ENCODE measurements at places on chromosomes 11 and 22.

DNA sequence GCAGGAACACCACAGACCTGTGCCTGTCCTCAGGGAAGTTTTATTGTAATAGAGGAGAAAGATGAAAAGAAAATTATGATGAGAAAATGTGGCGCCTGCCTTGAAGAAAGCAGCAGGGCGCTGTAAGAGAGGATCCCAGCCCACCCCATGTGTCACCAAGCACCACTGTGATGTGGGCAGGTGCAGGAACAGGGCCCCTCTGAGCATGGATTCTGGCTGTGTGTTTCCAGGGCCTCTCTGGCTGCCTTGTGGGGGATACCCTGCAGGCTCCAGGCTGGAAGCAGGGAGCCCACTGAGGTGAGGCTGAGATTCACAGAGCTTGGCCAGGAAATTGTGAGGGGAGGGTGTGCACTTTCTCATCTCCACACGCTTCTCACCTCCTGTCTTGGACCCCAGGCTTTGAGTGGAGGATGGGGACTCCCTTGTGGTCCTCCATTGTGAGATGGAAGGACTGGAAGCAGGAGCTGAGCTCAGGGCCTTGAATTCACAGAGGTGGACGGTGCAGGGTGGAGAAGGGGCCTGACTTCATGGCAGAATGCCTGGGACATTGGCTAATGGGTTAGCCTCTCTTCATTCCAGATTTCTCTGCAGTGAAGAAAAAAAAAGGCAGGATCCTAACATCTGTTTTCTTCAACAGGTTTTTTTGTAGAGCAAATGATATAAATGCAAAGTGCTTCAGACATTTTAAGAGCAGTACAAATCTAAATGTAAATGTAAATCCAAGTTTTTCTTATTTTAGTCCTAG lies 246.6 kb upstream of the B3GAT1 start:
- DNase-seq, result no peak

- DNase-seq, result no peak
These were observed 27.7 kb downstream of the MICAL2 start for GRCh38 chr11:12137938-12138731.

- DNase-seq, result no peak
These were observed 33.9 kb downstream of the ENDOD1 start for GRCh38 chr11:95123556-95123955.

GRCh38 chr11:95764267-95764898 lies 25.2 kb downstream of the FAM76B start:
- DNase-seq, result no peak

- DNase-seq, result no peak
These were observed 26.3 kb downstream of the PRCP start for GRCh38 chr11:82873919-82874333.

GRCh38 chr11:32056438-32056837 lies 34.4 kb upstream of the RCN1 start:
- DNase-seq, result no peak

GRCh38 chr11:2166091-2166851 lies 5.3 kb upstream of the INS start:
- peak; percentile 12 for DNase-seq

GRCh38 chr22:28244757-28245156 lies 325.7 kb upstream of the PITPNB start:
- no peak for DNase-seq

GRCh38 chr11:105829084-105829483 lies 193.0 kb downstream of the MSANTD4 start:
- DNase-seq, result no peak

- no peak for DNase-seq
These were observed 6.0 kb downstream of the SYN3 start for GRCh38 chr22:33051960-33052839.

GRCh38 chr22:38706101-38706900 lies 557 bp downstream of the GTPBP1 start:
- no peak for DNase-seq

DNA sequence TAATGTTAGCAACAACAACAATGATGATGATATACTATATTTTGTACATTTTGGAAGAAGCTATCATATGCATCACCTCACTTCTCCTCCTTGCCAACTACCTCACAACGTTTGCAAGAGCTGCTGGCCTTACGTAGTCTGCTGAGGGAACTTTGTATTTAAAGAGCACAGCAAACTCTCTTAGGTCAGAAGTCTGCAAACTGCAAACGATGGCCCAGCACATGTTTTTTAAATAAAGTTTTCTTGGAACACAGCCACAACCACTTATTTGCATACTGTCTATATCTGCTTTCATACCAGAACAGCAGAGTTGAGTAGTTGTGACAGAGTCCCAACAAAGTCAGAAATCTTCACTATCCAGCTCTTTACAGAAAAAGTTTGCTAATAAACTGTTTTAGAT lies 261.7 kb downstream of the TENM4 start:
- DNase-seq, result no peak

DNA sequence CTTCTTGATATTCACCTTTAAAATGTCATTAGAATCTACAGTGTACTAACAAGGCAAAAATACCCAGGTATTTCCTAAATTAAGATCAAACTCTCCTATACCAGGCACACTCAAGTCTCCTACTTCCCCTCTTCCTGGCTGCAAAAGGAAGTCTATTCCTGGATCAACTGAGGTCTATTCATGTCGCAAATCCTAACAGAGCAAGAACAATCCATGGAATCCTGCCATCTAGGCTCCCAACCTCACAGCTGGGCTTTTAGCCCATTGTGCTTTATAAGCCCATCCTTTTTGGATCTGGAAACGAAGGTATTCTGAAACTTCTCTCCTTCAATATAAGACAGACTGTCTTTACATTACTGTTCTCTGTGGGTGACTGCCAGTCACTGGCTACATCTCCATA lies 161.8 kb downstream of the SOX6 start:
- no peak for DNase-seq

DNA sequence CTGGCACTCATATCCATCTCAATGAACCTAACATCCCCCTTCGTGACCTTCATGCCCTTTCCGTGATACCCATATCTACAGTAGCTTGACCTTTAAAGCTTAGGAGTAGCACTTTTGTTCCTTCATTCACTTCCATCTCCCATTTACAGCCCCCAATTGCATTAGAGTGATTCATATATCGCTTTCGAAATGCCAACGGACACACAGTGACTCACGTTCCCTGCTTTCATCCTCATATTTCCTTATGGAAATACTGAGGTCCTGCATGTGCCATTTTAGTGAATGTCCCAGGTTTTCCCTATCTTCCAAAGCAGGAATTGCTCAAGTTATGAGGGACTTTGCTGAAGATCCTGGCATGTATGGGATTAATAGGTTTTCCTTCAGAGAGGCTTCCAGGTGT lies 44.3 kb upstream of the CEP126 start:
- DNase-seq, result no peak

DNA sequence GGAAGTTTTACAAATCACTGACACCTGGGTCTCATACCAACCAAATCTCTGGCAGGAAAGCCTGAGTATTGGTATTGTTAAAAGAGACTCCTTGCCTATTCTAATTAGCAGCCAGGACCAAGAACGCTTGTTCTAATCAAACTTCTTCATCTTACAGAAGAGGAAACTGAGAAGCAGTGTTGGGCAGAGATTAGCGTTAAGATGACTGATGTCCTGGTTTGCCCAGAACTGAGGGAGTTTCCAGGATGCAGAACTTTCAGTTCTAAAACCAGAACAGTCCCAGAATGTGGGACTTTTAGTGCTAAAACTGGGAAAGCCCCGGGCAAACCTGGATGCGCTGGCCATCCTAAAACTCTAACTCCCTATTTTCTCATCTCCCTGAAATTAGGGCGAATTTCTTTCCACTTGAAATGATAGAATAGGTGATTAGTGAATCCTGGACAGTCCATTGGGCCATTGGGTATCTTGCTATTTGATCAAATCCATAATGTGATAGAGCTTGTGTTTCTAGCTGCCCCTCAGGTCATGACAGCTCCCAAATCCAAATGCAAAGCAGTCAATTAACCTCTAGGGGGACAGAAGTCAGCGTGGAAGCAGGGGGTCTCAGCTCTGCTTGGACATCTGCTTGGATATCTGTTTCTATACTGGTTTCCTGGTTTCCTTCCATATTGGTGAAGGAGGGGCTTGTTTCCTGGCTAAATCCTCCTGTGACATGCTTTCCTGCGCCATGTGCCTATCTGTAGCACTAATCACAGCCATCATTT lies 16.0 kb upstream of the TMPRSS13 start:
- no peak for DNase-seq

- DNase-seq, result no peak
These were observed 41.9 kb downstream of the SVIP start for GRCh38 chr11:22787551-22788162.

GRCh38 chr11:7900686-7901085 lies 30.4 kb downstream of the OR10A6 start:
- DNase-seq, result no peak

GRCh38 chr11:57792060-57792541 lies 30.5 kb downstream of the CTNND1 start:
- peak; percentile 81 for DNase-seq

- DNase-seq, result no peak
These were observed 291.8 kb downstream of the SBF2 start for GRCh38 chr11:10002221-10002620.

DNA sequence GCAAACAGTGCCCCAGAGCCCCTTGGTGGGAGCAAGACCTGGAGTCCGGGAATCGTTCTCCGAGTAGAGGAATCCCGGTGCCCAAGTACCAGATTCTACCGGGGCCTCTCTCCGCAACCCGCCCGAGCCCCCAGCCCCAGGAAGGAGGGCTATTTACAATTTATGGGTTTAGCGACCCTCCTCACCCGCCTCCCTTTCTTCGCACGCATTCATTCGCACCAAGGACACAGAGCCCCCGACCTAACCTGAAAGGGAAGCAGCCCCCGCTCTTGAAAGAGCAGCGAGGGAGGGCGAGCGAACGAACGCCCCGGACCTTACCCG lies 628 bp downstream of the LRP4 start:
- DNase-seq, result no peak

- no peak for DNase-seq
These were observed 15.7 kb downstream of the ZNF214 start for GRCh38 chr11:7004482-7004881.

- no peak for DNase-seq
These were observed 18.8 kb upstream of the SLC36A4 start for GRCh38 chr11:93216511-93217101.

- DNase-seq, result no peak
These were observed 102.4 kb upstream of the FSHB start for GRCh38 chr11:30128269-30128932.

DNA sequence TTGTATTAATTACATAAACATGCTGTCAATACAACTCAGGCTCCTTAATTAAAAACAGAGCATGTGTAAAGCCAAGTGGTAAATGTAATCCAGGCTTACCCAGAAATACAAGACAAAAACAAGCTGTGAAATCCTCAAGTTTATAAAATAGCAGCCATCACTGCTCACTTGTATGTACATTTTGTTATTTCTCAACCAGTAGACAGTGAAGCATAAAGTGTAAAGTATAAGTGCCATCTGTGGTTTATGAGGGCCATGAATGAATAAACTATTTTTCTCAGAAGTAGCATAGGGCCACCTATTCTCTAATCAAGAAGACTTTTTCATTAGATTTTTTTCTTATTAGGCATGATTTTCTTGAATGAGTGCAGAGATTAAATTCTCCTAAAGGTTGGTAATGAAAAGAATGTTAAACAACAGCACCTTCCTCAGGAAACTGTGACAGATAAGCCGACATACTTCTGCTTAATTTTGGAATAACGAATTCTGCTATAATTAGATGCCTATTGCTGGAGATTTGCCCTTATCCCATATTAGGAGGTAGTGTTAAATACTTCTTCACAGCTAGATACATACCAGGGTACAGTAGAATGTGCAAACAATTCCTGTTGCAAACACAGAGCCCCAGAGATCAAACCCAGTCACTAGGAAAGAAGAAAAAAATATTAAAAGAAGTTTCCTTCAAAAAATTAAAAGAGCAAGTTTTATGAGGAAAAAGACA lies 13.0 kb downstream of the SLC5A12 start:
- DNase-seq, result no peak

DNA sequence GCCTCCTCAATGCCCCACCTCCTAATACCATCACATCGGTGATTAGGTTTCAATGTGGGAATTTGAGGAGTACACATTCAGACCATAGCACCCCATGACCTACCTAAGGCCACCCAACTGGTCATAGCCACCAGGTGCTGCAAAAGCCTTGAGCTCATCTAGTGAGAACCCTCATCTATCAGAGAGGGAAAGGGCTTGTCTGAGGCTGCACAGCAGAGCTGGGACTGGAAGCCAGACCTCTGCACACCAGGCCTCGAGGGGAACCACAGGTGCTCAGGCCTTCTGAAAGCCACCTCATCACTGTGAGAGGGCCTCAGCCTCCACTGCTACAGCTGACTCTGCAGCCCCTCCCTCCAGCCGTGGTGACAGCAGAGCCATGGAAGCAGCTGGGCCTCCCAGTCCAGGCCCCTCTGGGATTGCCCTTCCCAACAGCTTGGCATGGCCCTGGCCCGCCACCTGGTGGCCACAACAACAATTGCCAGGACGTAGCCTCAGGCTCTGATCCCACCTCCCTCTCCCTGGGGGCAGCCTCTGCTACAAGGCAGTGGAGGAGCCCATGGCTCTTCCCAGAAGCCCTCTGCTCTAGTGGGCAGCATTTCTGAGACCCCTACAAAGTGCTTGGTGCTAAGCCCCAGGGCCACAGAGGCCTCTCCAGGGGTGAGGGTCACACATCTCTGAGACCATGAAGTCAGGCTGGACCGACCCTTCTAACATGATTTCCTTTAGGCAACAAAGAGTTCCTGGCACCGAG lies 41.0 kb upstream of the PRDM11 start:
- peak; percentile 31 for DNase-seq

DNA sequence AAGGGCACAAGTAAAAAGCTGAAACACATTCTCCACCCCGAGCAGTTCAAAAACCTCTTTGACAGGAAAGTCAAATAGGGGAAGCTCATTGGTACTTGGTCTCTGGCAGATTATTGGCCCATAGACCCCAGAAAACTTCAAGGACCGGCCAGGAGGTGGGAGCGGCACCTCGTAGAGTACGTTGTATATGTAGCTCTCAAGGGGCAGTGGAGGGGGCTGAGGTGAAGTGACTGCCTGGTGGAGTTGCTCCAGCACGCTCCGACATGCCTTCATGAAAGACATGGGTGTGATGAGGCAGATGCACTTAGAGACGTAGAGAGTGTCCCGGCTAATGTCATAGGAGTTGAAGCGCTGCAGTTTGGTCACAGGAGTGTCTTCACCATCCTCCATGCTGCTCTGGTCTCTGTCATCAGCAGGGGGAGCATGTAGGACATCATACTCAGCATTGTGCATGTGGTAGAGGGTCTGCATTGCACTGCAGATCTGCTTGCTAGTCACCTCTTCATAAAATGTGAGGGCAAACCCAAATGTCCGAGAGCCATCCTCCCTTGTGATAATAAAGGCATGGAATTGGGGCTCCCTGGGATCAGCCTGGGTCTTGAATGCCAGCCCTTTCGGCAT lies 61.3 kb downstream of the DENND5A start:
- no peak for DNase-seq

GRCh38 chr11:70899616-70900015 lies 352.8 kb downstream of the SHANK2 start:
- DNase-seq, result no peak

All from T follicular helper cell (primary cell).